ENCODE measurements at places on chromosomes 3 and 15.

DNA sequence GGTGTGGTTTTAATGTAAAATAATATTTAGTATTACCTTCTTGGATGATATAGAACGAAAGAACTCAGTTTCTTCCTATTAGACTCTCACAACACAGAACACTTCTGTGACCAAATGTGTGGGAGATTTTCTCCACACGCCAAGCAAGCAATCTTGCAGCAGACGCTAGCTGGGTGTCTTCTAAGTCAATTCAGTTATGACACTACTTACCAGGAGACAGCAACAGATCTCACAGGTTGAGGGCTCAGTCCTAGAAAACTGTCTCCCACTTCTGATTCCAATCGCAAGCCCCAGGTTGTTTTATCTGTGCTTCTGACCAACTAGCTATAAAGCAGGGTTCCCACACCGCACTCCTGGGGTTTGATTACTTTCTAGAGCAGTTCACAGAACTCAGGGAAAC is 41.2 kb downstream of the HERC1 start:
- no peak for DNase-seq

DNA sequence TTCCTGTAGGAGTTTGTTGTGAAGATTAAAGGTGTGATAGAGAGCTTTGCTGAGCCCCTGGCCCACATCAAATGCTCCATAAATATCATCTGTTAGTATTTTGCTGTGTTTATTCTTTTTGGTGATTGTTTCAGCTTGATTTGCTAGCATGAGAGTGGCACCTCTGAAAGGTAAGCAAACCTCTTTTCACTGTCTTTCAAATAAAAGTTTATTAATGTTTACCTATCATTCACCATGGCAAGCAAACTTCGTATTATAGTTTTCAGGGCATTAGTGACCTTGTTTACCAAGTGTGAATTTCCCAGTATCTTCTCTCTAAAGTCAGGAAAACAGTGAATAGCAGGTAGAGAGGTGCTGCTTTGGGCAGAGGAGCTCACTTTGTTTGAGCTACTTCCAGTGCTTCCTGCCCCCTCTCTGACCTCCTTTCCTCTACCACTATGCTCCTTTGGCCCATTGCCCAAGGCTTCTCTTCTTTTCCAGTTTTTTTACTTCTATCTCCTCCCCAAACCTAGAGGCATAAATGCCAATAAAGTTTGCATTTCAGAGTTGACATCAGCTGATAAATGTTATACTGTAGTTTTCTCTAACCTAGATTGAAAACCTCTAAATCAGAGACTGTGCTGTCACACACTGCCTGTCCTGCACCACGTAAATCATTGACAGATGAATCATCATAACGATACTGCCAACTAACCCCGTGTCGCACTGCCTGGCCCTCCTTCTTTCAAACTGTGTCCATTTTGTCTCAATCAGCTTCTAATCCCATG is 569.0 kb downstream of the TUSC7 start:
- no peak for DNase-seq

DNA sequence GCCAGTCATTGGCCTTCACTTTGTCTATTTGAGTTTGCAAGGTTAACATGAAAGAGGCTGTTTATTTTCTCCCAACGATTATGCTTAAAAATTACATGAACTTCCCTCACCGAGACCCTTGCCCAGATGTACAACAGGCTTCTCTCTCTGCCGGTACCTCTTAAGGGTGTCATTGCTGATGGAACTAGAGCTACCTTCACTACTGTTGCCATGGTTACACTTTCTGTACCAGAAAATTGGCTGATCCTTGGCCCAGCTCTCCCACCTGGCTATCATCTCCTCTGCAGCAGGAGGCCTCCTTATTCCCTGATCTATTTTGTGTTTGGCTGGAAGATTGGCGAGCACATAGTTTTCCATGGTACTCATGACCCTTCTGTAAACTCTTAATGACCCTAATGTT is 24.0 kb upstream of the LIPC start:
- no peak for DNase-seq

GRCh38 chr3:23170291-23170690 is 32.8 kb upstream of the UBE2E2 start:
- no peak for DNase-seq

DNA sequence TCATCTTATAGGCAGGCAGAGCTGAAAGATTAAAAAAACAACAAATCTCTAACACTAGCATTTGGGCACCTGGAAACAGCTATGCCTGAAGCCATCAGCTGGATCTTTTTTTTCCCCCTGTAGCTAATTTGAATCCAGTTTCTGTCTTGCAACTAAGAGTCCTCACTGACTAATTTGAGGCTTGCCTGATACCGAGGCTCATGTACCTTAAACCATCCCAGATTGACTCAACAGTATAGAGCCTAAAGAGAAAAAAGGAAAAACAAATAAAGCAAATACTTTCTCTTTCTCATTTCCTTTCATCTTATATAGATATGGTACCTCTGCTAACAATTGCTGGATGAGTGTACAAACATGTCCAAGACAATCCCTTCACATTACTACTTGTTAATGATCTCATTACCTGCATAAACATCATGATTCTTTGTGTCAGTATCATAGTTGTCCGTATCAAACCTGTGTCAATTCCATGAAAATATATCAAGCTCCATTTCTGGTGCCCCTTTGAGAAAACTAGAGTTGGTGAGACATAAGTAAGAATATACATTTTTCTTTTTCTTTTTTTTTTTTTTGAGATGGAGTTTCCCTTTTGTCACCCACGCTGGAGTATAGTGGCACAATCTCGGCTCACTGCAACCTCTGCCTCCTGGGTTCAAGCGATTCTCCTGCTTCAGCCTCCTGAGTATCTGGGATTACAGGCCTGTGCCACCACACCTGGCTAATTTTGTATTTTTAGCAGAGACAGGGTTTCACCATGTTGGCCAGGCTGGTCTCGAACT is 43.1 kb downstream of the BHLHE40 start:
- DNase-seq, result no peak

DNA sequence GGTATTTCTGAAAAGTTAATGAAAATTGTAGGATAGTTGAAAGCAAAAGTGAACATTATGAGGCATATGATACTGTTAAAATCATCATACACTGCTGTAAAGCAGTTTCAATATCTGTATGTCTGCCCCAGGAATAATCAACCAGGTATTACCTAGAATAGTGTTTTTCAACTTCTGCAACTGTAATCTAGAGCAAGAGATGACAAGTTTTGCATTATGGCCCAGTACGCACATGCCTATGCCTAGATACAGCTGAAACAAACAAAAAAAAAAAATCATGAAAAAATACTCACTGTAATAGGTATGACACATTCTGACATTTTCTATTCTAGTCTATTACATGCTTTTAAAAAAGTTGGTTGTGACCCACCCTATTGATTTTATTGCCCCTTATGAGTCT is 240.7 kb upstream of the ST8SIA2 start:
- DNase-seq, result no peak

DNA sequence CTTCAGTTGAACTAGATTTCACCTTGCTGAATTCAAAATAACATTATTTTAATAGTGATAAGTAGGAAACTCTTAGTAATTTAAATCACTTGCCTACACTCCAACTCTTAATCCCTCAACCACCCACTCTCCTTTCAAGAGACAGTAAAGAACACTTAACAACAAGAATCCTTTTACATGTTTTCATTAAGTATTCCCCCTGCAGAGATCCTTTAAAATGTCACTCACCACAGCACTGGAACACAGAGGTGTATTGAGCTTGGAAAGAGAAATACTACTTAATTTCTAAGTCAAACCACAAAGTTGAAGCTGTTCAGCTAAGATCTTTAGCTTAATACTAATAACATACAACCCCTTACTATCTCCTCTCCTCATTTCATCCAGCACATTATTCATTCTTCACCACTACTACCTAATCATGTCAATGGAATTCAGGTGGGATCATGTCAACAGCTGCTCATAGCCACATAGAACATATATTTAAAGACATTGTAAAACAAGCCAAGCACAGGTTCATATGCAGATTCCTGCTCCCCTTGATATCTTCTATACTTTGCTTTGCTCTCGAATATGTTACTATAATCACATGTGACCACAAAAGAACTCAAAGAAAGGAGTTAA is 40.5 kb downstream of the IMPG2 start:
- DNase-seq, result no peak

DNA sequence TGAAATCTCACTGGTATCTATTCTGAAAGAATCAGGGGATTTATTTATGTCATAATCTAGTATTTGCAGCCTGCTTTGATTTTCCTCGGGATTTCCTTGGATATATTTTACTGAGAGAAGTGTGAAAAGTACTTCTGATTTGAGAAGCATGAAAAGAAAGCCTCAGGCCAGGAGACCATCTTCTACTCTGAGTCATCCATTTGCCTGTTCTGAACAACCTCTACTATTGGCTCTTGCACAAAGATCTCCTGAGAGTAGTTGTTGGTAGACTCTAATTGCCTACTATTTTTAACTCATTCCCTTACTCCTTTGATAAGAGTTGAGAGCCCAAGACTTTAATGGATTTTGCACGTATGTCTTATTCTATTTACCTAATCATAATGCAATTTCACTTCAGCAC is 318.9 kb downstream of the BCHE start:
- no peak for DNase-seq

GRCh38 chr15:40302981-40303380 is 4.8 kb downstream of the PLCB2 start:
- no peak for DNase-seq

GRCh38 chr3:48000212-48000611 is 16.0 kb downstream of the MAP4 start:
- DNase-seq, result no peak

DNA sequence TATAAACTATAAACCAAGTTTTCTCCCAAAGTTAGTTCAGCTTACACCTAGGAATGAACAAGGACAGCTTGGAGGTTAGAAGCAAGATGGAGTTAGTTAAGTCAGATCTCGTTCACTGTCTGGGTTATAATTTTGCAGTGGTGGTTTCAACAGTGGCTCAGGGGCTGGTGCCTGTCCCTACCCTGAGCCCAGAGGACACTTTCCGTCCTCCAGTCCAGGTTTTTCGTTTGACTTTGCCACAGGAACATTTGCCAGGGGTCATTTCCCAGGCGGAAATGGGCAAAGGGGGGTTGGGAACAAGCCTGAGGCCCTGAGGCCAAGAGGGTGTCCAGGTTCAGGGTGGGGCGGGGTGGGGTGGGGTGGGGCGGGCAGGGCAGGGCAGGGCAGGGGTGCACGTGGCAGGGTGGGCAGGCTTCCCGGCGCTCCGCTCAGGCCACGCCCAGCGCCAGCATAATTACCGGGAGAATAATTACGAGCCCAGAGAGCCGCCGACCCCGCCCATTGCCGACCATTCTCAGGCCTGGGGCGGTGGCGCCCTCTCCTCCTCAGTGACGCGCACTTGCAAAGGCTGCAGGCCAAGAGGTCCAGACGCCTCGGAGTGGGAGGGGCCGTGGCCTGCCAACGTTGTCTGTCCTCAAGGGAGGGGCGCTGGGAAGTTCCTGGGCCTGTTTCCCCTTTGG is 70.4 kb downstream of the KLF13 start:
- no peak for DNase-seq

GRCh38 chr3:127908951-127909350 is 6.1 kb upstream of the KBTBD12 start:
- DNase-seq, result no peak

DNA sequence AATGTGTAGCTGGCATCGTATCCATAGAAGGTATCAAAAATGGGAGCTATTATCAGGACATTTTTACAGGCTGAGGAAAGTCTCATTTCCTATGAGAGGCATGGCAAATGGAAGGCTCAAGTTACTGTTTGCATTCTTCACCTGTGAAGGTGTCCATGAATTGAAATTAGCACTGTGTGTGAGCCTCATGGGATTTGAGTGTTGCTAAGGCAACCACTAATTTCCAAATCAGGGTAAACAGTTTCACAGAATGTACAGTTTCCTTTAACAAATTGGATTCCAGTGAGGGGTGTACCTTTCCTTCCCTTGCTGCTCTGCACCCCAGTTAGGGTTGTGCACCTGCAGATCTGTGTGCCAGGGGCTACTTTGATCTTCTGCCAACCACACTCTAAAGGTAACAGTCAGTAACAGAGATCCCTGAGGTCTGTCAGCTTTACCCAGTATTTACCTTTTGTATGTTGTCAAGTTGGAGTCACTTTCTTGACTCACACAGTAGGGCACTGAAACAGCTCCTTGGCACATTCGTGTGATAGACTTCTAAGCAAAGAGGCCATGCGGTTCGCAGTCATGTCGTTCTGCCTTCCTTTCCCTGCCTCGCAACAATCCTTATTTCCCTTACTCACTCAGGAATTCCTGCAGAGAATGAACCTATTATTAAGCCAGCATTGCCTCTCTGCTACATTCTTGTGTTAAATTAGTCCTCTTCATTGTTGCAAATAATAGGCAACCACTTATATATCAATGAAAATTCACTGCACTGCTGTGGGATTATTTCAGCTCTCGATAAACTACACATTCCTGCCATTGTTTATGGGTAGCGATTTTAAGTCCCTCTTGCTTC is 129.8 kb upstream of the GBE1 start:
- DNase-seq, result no peak

DNA sequence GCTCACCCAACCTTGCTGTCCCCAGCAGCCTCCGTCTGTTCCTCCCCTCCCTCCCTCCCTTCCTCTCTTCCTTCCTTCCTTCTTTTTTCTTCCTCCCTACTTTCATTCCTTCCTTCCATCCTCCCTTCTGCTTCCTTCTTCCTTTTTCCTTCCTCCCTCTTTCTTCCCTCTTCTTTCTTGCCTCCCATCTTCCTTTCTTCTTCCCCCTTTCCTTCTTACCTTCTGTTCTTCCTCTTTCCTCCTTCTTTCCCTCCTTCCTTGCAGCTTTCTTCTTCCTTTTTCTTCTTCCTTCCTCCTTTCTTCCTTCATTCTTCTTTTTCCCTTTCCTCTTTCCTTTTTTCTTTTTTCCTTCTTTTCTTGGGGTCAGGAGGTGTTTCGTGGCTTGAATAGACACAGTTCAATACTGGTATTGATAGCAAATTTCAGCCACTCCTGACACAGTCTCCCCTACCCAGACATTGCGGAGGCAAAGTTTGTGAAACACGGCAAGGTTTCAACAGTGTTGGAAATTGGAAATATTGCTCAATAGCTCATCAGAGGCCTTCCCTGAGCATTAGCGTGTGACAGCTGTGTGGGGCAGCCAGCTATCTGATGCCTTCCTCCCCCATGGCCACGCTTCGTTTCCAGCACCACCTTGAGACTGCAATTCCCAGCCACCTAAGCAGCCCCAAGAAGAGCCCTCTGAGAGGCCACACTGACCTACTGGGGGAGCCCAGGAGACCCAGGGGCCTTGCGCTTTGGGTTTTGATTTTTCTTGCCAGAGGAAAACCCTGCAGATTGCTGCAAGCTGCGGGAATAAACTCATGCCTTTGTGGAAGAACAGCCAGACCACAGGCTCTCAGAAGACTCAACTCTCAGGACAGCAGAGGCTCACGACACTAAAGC is 82.2 kb downstream of the KLF15 start:
- no peak for DNase-seq

DNA sequence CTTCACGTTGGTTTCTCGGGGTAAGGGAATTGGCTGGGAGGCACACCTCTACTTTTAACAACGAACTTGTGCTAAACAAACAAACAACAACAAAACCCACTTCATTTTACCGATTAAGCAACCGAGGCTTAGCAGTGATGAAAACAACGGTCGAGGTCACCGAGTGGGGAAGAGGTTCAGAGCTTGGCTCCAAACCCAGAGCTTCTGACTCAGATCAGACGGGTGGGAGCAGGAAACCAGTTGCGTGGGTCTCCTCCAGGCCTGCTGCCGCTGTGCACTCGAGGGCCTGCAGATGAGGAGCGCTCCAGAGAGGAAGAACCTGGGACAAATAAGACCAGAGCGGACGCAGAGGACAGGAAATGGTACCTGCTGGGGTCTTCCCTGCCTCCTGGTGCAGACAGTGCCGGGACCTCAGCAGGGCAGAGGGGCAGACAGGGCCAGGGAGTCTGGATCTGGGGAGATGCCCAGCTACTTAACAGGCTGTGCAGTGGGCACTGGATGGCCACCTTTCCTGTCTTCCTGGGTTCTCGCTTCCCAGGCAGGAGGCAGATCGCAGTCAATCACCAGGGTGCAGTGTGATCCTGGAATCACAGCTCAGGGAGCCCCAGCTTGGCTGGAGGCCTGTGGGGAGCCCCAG is 99.0 kb upstream of the MEF2A start:
- DNase-seq, result no peak

Data from activated CD4-positive, alpha-beta T cell treated with anti-CD3 and anti-CD28 coated beads, Interleukin-2, amount 50 U/mL, for 48 hours (primary cell).